Stimulated activated CD4-positive, alpha-beta T cell treated with anti-CD3 and anti-CD28 coated beads, Interleukin-1b, Interleukin-23, amount 100 ng/mL, for 1 hour (primary cell): ENCODE measurements at places on chromosomes 3 and 15.

DNA sequence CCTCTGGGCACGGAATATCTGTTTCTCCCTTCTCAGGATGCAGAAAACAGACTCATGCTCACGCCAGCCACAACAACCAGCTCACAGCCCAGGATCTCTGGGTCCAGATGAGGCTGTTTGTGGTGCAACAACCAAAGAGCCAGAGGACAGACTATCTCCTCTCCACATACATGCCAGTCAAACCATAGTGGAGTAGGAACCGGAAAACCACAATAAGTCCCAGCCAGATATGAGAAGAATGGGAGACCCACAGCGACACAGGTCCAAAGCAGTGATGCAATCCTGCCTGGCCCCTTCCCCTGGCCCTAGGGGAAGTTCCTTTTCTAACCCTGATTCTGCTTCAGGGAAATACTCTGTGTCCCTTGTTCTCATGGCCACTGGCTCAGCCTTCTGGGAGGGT, 27.6 kb downstream of the MEX3B start:
- no peak for DNase-seq

GRCh38 chr3:65288776-65289175, 601.0 kb upstream of the ADAMTS9 start:
- DNase-seq, result no peak

GRCh38 chr15:69841113-69841828, 256.4 kb downstream of the TLE3 start:
- DNase-seq, result no peak

- no peak for DNase-seq
Observed at GRCh38 chr3:69052472-69052898, 352 bp upstream of the TMF1 start.

GRCh38 chr3:26712211-26713026, 89.8 kb downstream of the LRRC3B start:
- no peak for DNase-seq

GRCh38 chr3:94167796-94168195, 104.9 kb downstream of the NSUN3 start:
- DNase-seq, result no peak

DNA sequence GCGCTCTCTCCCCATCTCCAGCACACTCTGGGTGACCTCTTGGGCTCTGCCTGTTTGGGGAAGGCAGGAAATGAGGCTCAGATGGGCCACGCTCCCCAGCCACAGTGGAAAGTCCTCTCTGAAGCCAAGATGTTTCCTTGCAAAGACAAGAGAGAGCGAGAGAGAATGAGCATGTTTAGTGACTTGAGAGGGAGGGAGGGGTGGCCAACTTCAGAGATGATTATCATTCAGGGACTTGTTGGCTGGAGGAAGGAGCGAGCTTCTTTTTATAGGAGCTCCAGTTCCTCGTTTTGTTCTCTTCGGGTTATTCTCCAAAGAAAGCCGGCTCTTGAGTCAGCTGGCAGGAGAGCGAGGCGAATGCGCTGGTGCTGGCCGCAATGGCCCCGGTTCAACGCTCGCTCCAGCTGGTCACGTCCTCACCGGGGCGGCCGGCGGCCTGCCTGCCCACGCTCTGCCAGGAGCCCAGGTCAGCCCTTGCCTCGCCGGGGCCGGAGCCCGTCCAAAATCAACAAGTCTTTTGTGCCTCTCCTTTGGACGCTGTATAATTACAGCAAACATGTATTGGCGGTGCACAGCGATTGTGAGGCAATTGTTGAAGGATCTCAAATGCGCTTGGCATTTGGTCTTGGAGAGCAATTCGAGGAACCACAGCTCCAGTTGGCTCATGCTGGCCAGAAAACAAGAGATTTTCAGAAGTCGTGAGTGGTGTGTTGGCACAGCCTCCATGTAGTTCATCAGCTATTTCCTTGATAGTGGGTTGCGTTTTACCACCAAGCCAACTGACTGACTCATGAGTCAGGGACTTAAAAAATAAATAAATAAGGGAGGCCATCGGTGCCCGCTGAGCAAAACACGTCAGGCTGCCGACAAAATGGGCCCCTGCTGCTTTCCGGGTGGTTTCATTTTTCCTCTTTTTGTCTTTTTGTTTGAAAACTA, 288.6 kb downstream of the UACA start:
- no peak for DNase-seq

GRCh38 chr3:121818578-121818977, 16.3 kb downstream of the IQCB1 start:
- DNase-seq, result no peak

- DNase-seq, result no peak
Observed at GRCh38 chr15:52100807-52101442, 11.7 kb downstream of the BCL2L10 start.

GRCh38 chr15:26234976-26235767, 372.0 kb upstream of the ATP10A start:
- no peak for DNase-seq

- no peak for DNase-seq
Observed at GRCh38 chr3:112293368-112294321, at the start of gene SLC9C1. Gene SLC9C1, minus strand, starts transcription at chr3:112294216. Its CDS starts 7,425 bp downstream, at chr3:112286791.
